Hepatocyte (in vitro differentiated cells): ENCODE measurements at places on chromosomes 16 and 17. TPM values are rescaled to one million over a fixed set of nuclear protein-coding genes. Genes with fewer than 3 reads are reported as not detected.

DNA sequence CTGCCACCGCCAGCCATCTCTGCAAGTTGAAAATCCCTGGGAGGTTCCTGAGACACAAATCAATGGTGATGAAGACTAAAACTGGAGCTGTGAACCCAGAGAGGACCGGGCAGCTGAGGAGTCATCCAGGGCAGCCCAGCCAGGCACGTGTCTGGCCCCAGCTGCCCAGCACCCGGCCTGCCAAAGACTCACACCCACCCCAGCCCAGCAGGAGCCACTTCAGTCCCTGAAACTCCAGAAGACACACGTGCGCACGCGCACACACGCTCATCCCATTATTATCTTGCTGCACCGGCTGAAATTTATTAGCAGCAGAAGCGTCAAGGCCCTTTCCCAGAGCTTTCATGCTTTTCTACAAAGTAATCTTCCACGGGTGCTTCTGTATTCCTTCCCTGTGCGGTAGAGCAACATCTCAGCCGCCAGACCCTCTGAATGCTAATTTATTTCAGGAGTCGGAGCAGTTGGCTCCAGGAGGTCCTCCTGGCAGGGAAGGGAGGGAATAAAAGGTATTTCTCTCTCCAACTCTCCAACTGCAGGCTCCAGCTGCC lies 59.8 kb upstream of the RBFOX3 start:
- DNase-seq, result no peak
- H3K36me3 ChIP-seq, result no peaks in the 10 kb centered on the region
- H3K4me3 ChIP-seq, result no peak overlapping the region
- peaks cover 2% of the 10 kb centered on the region for H3K4me1 ChIP-seq

CA4 gene
- 1.2 and 1.9 TPM in 2 replicates for total RNA-seq

MSLN gene
- total RNA-seq, result 2.4 and 2.5 TPM in 2 replicates

- DNase-seq, result no peak
- no peaks in the 10 kb centered on the region for H3K36me3 ChIP-seq
- no peaks in the 10 kb centered on the region for H3K27me3 ChIP-seq
- no peak overlapping the region for H3K4me3 ChIP-seq
- H3K27ac ChIP-seq, result no peak overlapping the region
These were observed 102.7 kb upstream of the DNAH9 start for GRCh38 chr17:11495613-11496012.

NPIPA2 gene
- total RNA-seq, result 0.20 TPM in 1 of 2 replicates, not detected in the other

DNA sequence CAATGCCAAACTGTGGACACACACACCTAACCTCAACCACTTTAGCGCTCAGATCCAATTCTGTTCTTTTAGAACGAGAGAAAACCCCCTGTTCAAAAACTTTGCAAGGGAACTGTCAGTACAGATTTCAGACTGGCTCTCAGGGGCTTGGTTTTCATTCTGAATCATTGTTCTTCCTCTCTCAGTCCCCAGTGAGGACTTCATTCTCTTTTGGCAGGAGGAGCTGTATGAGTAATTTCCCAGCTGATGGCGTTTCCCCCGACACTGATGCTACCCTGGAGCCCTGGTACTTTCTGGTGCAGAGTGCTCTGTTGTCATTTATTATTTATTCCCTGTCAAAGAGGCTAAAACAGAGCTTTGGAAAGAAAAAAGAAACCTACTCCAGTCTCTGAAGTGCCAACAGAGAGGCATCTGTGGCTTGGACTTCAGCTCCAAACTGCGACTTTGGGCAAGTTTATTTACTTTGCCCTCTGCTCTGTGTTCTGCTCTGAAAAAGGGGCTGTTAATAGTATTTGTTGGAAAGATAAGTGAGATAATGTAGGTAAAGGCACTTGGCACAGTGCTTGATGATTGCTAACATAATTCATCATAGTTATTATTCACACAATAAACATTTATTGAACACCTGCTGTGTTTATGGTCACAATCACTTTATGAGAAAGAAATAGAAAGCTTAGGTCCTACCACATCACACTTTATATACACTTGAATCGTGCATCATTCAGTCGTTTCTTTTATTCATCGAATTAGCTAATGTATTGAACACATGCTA lies 28.3 kb downstream of the ETV4 start:
- peaks cover 7% of the 10 kb centered on the region for H3K36me3 ChIP-seq
- H3K27ac ChIP-seq, result no peak overlapping the region
- DNase-seq, result no peak
- no peak overlapping the region for H3K4me3 ChIP-seq

GRCh38 chr17:17460038-17460437 lies 16.8 kb upstream of the MED9 start:
- H3K4me3 ChIP-seq, result no peak overlapping the region
- H3K27me3 ChIP-seq, result no peaks in the 10 kb centered on the region
- no peak for DNase-seq
- no peaks in the 10 kb centered on the region for H3K36me3 ChIP-seq
- no peak overlapping the region for H3K27ac ChIP-seq
- no peaks in the 10 kb centered on the region for H3K4me1 ChIP-seq

KCNH6 gene
- total RNA-seq, result 0.28 and 0.33 TPM in 2 replicates

CORO6 gene
- 0.83 and 1.5 TPM in 2 replicates for total RNA-seq

- no peak for DNase-seq
- no peak overlapping the region for H3K27ac ChIP-seq
- no peaks in the 10 kb centered on the region for H3K4me1 ChIP-seq
- H3K4me3 ChIP-seq, result no peak overlapping the region
- no peaks in the 10 kb centered on the region for H3K27me3 ChIP-seq
- H3K36me3 ChIP-seq, result no peaks in the 10 kb centered on the region
These were observed 58.6 kb upstream of the PVALEF start for GRCh38 chr17:81106716-81107115.

SBK1 gene
- total RNA-seq, result 1.8 and 4.2 TPM in 2 replicates

CSH1 gene
- 0.92 and 1.1 TPM in 2 replicates for total RNA-seq

TBC1D3I gene
- not detected in 2 replicates for total RNA-seq

- peaks cover 97% of the 10 kb centered on the region for H3K27me3 ChIP-seq
- H3K27ac ChIP-seq, result no peak overlapping the region
- no peak overlapping the region for H3K4me3 ChIP-seq
- DNase-seq, result no peak
These were observed 12.6 kb upstream of the OR1F1 start for GRCh38 chr16:3175157-3176093.

DNA sequence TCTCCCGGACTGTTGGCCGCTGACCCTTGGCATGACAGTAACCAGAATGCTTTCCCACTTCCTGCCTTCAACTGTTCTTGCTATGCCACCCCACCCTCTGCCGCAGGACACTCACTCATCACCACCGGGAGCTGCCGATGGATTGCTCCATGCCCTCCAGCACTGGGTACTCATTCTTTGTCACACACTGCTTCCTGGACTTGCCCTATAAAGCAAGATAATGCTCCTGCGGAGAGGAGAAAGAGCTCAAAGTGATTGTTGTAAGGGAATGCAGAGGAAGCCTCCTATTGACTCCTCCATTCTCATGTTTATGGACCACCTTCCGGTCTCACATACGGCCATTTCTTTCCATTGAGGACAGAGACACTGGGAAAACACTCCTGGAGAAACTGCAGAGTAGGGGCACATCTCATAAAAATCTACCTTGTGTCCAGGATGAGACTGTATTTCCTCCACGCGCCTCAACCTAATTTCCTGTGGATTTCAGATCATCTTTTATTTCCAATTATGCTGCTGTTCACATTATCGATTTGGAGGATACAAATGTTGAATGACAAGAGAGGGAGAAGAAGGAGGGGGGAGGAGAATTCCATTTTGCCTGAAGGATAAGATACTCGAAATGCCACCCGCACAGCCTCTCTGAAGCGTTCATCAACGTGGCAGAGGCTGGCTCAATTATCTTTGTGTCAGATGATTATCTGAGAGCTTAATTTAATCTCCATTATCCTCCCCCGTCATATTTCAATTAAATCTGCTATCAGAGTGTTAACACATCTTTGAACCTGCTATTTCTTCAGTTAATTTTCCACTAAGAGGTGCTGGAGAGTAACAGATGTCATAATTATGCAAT lies 486.1 kb upstream of the SALL1 start:
- no peaks in the 10 kb centered on the region for H3K4me1 ChIP-seq
- H3K27ac ChIP-seq, result no peak overlapping the region
- no peak for DNase-seq
- no peaks in the 10 kb centered on the region for H3K36me3 ChIP-seq

RTN4RL1 gene
- 0.48 and 1.4 TPM in 2 replicates for total RNA-seq

- H3K4me1 ChIP-seq, result no peaks in the 10 kb centered on the region
- DNase-seq, result no peak
- no peaks in the 10 kb centered on the region for H3K36me3 ChIP-seq
- H3K27ac ChIP-seq, result no peak overlapping the region
These were observed 223.9 kb upstream of the TOX3 start for GRCh38 chr16:52770828-52771227.

PMFBP1 gene
- total RNA-seq, result 0.44 and 1.4 TPM in 2 replicates

GRCh38 chr17:75270218-75270965 lies 639 bp downstream of the MIF4GD start:
- peak overlapping the region; percentile 100 for H3K4me3 ChIP-seq
- H3K27me3 ChIP-seq, result no peaks in the 10 kb centered on the region

DNA sequence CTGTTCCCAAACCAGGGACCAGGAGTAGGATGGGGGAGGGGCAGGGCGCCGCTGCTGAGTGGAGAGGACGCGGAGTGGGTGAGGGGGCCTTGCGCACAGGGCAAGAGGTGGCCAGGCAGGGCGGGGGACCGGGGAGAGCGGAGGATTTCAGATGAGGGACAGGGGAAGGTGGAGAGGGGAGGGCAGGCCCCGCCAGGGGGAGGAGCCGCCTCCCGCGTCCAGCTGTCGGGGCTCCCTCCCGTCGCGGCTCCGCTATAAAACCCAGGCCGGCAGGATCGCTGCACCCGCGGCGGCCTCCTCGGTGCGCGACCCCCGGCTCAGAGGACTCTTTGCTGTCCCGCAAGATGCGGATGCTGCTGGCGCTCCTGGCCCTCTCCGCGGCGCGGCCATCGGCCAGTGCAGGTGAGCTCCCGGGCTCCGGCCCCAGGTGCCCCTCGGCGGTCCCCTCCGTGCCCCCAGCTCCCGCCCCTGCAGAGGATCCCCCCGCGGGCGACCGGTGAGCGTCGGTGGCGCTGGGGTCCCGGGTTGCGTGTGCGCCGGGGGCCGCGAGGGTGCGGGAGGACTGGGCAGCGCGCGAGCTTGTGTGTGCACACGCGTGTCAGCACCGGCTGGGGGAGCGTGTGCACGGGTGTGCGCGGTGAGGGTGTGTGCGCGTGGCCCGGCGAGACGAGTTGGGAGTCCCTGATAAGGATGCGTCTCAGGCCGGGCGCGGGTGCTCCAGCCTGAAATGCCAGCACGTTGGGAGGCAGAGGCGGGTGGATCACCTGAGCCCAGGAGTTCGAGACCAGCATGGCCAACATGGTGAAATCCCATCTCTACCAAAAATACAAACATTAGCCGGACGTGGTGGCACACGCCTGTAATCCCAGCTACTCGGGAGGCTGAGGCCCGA lies at the start of gene CA4:
CA4 (plus strand) TSS at position 283 of the 892 bp plus-strand sequence; CDS start at position 345, 62 bp downstream.
- peak within 1 kb of the TSS; percentile 13 for H3K4me3 ChIP-seq
- no peaks in the 10 kb centered on the region for H3K36me3 ChIP-seq
- H3K27me3 ChIP-seq, result peaks cover 74% of the 10 kb centered on the region
- peaks cover 7% of the 10 kb centered on the region for H3K4me1 ChIP-seq
- DNase-seq, result no peak
- H3K27ac ChIP-seq, result no peak within 1 kb of the TSS
